ENCODE measurements at places on chromosomes 6 and 20.

DNA sequence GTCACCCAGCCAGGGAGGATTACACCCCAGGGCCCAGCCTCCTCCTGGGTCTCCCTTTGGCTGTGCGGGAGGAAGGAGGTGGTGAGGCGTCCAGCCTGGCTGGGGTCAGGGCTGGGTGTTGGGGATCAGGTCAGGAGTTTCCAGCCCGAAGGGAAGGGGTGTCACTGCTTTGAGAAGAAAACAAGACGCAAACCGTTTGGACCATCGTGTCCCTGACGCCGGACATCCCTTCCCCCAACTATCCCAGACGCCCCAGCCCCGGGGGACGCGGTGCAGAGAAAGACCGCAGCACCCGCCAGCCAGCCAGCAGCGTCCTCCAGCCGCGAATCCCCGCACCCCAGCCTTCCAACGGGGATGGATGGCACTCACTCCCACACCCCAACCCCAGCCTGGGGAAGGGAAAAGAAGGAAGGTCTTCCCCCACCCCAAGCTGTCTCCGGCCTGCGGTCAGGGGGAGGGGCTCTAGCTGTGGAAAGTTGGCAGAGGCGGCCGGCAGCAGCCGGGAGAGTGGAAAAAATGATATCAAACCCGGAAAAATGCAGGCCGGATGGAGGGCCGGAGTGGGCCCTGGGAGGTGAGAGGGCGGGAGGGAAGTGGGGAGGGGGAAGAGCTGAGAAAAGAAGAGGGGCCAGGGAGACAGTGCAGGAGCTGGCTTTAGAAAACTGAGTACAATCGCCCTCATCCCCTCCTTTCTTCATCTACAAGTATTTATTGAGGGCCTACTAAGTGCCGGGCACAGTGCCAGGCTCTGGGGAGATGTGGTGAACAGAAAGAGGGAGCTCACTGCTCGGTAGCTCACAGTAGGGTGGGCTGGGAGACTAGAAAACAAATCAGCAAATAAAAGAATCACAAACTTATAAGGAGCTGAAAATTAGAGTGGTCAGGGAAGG, 10.6 kb downstream of the REM1 start:
- DNase-seq: no peak

GRCh38 chr6:27312146-27312949, at the start of gene POM121L2:
POM121L2 (minus strand) TSS chr6:27312273; CDS start chr6:27312170, 103 bp downstream.
- no peak for DNase-seq

- DNase-seq: no peak
Measured at GRCh38 chr20:59663513-59664060, 59.2 kb downstream of the PHACTR3 start.

DNA sequence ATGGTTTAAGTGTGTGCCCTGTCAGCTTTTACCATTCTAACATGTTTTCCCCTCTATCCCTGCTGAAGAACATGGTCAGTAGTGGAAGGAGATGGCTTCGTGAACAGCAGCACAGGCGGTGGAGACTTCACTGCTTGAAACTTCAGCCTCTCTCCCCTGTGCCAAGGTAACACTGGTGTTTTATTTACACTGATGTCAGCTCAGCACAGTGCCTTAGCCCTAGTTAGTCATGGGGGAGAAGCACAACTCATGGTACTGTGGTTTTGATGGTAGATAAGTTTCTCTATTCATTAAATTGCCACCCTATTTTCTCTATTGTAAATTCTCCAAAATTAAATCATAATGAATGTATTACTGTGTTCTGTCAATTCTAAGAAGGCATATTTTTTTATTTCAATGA, 56.6 kb downstream of the MTHFD1L start:
- no peak for DNase-seq

DNA sequence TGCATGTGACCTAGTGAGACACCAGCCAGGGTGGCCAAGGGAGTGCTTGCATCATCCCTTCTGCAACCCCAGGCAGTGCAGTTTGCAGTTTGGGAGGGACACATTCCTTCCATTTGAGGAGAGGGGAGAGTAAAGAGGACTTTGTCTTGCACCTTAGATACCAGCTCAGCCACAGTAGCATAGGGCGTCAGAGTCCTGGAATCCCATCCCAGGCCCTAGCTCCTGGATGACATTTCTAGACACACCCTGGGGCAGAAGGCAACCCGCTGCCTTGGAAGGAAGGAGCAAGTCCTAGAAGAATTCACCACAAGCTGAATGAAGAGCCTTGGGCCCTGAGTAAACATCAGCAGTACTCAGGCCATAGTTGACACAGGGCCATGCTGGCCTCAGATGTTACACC, 680.4 kb upstream of the IMPG1 start:
- no peak for DNase-seq

DNA sequence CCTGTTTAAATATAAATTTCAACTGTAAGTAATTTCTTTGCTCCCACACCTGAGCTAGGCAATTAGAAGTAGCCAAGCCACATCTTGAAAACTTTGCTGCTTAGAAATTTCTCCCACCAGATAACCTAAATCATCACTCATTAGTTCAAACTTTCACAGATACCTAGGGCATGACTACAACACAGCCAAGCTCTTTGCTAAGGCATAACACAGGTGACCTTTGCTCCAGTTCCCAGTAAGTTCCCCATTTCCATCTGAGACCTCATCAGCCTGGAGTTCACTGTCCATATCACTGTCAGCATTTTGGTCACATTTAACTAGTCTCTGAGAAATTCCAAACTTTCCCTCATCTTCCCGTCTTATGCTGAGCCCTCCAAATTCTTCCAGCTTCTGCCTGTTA, 79.8 kb upstream of the OPRM1 start:
- no peak for DNase-seq

DNA sequence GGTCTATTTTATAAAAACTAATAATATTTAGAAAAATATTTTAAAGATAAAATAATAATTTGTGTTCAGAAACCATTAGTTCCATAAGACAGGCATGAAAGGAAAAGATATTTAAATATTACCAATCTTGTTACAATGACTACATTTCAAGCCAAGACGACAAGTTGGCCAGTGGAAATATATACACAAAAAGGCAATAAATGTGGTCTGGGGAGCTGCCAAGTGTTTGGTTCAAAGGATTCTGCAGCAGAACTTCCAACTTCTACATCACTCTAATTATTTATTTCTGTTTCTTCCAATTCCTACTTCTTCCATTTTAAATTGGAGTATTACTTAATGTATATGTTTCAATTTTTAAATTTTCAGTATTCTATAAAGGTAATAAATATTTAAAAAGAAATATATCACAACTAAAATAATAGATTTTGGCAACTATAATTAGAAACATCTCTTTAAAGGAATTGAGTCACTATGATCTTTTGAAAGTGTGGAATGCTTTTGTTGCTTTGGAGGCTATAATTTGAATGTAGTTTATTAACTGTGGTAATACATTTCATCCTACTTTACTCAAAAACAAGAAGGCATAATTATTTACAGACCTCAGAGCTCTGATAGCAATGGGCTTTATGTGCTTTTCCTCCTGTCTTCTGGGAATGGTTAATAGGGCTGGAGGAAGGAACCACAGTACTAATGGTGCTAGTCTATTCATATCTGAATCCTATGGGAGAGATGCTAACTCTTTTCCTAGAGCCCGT, 129.7 kb upstream of the FAM184A start:
- peak; percentile 15 for DNase-seq

DNA sequence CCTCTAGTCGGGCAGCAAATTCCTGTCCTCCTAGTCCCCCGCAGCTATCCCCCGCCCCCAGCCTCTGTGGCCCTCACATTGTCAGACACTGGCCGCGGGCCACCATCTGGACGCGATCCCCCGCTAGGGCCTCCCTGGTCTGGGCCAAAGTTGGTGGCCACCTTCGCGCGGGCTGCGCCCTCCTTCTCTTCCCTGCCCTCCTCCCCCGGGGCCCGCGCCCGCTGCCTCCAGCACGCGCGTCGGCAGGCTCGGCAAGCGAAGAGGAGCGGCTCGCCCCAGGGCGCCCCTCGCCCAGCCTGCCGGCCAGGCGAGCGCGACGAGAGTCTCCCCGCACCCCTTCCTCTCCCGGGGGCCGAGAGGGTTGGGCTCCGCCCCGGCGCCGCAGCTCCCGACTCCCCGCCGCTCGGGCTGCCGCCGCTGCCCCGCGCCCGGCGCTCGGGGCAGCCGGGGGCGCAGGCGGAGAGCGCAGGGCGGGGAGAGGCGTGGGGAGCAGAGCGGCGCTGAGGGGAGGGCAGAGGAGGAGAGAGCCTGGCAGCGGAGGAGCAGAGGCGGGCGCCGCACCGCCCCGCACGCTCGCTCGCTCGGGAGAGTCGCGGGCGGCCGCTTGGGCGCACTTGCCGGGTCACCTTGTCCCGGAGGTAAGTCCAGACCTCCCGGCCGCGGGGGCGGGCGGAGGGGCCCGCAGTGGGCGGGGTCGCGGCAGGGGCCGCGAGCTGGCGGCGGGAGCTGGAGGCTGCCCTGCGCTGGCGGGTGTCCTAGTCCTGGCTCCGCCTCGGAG, at the start of gene SYNDIG1:
TSS of gene SYNDIG1 (plus strand) at position 514 of the 778 bp plus-strand sequence. CDS start 73,469 bp downstream, outside the sequence.
- DNase-seq: no peak

DNA sequence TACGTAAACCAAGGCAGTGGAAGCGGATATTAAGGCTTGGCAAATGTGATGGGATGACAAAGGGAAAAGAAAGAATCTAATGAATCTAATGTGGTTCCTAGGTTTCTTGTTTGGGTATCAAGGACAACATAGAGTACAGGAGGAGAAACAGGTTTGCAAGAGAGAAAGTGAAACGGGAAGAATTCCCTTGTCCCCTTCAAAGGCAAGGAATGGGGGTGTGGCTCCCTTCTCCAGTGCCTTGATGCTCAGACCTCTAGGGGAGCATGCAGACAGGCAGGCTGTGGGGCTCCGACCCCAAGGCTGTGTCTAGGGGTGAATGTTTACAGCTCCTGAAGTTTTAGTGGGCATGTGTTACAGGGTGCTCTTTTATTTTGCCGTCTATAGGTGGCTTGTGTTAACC, 317.5 kb upstream of the HSF2 start:
- no peak for DNase-seq

- DNase-seq: no peak
Measured at GRCh38 chr20:58584881-58585752, 66.0 kb upstream of the STX16 start.

- no peak for DNase-seq
Measured at GRCh38 chr6:91730710-91731109, 1143.8 kb upstream of the MAP3K7 start.

DNA sequence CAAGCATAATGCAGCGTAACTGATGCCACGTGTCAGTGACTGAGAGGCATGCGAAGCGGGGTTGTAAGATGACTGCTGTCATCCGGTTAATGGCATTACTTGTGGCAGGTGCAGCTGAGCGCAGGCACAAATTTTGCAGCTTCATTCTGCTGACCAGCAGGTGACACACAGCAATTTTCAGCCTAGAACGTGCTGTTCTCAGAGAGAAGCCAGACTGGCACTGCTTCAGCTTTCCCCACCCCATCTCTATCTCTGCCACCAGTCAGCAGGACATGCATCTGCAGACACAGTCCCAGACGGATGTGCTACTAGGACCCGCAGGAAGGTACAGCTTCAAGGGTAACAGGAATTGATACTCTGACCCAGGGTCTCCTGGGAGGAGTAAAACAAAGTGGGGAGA, 221.8 kb downstream of the KIF16B start:
- DNase-seq: no peak

DNA sequence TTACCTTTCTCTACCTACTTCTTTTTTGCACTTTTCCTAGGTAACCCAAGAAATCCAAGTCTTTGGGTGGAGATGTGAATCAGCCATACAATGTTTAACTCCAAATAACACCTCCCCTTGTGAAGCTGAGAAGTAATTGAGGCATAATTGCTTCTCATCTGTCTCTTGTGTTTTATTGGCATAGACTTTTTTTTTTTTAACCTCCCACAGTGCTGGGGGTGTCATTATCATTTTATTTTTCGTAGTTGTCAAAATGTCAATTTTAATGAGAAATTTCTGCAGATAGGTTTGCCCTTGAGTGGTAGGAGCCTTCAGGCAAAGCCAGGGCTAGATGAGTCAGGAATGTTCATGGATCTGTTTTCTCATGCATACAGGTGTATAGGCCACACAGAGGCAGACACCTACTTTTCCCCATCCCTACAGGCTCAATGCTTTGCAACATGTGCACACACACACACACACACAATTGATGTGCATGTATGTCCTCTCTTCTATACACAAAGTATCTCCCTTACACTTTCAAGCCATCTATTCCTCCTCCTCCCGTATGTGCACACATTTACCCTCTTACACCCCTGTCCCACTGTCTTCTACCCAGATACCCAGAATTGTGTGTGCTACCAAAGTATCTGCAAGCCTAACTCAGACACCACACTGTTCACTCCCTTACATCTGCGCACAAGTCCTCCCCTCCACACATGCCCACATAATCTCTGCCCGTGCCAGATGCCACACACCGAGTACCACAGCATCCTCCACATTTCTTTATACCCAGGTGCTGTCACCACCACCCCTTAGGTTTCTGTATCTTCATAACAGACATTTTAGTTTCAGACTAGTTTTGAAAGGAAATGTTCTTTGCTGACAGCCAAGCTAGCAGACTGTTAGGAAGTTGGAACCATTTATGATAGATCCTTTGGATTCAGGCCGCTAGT, 22.0 kb downstream of the RALY start:
- no peak for DNase-seq

- no peak for DNase-seq
Measured at GRCh38 chr20:6714279-6714711, 53.2 kb upstream of the BMP2 start.

- no peak for DNase-seq
Measured at GRCh38 chr6:104483225-104483834, 376.4 kb downstream of the HACE1 start.

GRCh38 chr6:160428818-160429619, 80.8 kb downstream of the SLC22A3 start:
- no peak for DNase-seq

GRCh38 chr20:4748847-4749246, 27.1 kb downstream of the PRND start:
- DNase-seq: no peak

DNA sequence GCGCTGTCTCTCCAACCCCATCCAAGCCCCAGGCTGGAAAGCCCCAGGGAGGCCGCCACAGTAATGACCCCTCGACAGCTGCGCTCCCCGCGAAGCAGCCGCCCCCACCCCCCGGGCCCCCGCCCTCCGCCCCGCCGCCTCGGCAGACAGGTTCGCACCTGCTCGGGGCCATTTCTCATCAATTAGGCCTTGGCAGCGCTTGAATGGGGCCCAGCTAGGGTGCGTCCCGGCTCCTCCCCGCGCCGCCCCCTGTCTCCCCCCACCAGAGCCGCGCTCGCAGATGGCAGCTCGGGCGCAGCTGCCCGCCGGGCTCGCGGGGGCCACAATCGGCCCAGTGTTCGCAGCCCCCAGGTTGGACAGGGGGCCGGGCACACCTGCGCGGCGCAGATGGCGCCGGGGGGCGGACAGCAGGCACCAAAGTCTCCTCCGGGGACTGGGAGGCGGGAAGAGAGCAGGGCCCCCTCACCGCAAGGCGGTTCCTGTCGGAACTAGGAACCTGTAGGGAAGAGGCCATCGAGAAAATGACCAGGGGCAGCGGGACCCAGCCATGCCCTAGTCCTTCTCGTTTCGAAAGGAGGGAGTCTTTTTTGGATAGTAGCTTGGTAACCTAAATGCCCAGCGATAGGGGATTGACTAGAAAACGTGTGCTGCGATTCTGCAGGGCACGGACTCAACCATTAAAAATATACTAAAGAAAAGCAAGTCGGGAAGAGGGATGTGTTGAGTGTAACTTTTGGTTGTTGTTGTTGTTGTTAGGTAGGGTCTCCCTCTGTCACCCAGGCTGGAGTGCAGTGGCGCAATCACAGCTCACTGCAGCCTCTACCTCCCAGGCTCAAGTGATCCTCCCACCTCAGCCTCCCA, 83.2 kb upstream of the EYA2 start:
- DNase-seq: no peak

- no peak for DNase-seq
Measured at GRCh38 chr6:83921315-83921714, 61.8 kb downstream of the CYB5R4 start.

Data from smooth muscle cell of the brain vasculature (primary cell).